ENCODE measurements at places on chromosomes 11 and 22. TPM values are rescaled to one million over a fixed set of nuclear protein-coding genes. Genes with fewer than 3 reads are reported as not detected.

DNA sequence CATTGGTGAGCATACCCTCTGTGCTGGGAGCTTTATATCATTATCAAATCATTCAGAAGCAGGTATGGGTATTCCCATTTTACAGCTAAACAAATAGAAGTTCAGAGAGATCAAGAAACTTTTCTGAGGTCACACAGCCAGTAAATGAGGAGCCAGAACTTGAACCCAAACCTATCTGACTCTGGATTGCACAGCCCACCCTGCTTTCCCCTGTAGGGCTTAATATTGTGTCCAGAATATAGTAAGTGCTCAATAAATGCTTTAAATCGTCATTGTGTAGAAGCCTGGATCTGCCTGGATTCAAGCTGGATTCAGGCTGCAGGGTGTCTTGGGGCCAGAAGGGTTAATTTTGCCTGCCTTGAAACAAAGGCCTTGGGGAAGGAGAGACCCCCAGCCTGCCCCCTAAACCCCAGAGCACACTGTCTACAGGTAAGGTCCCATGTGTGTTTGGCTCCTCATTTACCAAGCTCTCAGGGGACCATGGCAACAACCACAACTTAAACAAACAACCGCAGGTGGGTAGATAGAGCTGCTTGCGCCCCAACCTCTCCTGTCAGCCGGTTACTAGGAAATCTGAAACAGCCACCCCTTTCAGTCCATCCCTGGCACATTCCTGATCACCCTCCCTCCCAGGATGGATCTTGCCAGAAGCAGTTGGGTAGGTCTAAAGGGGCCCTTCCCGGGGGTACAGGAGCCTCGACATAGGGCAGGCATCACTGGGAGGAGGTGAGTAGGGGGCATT is 3.0 kb upstream of the SEC14L3 start:
- DNase-seq = no peak

DNA sequence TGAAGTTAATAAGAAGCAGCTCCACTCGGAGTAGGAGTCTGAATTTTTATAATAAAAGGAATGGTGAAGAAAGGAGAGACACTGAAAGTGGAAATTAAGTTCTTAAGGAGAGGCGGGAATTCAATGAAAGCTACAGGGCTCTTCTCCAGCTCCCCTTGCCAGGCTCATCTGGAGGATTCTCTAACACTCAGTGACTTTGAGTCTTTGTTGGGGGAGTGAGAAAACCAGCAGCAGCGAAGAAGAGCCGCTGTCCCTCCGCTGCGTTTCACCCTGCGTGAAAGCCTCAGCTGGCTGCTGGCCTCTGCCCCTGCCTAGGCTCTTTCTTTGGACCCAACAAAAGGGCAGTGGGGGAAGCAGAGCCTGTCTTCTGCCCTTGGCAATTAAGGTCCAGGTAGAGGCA is 113.0 kb downstream of the NTM start:
- DNase-seq = no peak

DNA sequence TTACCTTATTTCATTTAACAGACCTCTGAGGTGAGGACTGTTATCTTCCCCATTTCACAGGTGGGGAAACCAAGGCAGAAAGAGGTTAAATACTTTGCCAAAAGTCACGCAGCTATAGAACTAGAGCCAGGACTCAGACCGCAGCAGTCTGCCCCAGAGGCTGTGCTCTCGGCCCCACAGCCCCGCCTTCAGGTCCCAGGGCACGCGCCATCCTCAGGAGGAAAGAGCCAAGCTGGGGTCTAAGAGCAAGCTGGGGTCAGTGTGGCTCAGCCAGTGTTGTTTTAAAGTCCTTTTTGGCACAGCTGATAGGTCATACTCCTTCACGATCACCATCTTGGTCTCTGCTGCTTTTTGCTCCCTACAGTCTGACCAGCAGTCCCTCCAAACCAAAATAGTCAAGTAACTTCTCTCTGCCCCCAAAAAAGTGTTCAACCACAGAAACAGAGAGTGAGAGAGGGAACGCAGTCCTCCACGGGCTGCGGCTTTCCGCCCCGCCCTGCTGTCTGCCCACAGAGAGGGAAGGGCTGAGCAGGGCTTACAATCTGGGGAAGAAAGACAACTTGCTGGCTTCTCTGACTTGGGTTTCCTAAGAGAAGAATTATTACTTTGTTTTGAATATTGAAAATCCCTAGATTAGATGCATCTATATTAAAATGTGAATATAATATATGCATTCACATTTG is 137.2 kb upstream of the OPCML start:
- DNase-seq = no peak

- no peak for DNase-seq
These were observed 492.9 kb upstream of the KIRREL3 start for GRCh38 chr11:127493330-127494022.

- no peak for DNase-seq
These were observed 187.1 kb upstream of the DDI1 start for GRCh38 chr11:103849366-103849765.

- no peak for DNase-seq
These were observed 16.4 kb upstream of the SHANK2 start for GRCh38 chr11:71268706-71269321.

DNA sequence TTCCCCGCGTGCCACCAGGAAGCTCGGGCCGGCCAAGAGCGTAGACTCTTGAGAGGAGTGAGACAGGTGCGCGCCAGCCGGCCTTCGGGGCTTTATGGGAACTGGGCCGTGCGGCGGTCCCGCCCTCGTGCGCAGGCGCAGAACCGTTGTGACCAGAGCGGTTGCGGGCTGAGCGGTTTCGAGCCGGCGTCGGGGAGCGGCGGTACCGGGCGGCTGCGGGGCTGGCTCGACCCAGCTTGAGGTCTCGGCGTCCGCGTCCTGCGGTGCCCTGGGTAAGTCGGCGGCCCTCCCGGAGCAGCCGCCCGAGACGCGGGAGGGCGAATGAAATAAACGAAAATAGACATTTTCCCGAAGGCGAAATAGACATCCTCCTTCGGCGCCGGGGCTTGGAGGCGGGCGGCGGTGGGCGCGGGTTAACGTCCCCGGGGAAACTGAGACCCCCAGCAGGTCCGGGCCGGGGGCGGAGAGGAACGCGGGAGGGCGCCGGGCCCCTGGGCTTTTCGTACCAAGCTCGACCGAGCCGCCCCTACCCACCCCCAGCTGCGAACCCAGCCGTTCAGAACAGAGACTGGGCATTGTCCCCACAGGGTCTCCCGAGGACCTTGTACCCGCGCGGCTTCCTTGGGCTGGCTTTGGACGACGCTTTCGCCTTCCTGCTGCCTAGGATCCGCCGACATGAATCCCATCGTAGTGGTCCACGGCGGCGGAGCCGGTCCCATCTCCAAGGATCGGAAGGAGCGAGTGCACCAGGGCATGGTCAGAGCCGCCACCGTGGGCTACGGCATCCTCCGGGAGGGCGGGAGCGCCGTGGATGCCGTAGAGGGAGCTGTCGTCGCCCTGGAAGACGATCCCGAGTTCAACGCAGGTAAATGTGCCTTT is at the start of gene ASRGL1:
ASRGL1 (plus strand) TSS at position 146 of the 879 bp plus-strand sequence; CDS start at position 676, 530 bp downstream.
- peak; percentile 68 for DNase-seq

GRCh38 chr11:128151780-128152179 is 435.6 kb downstream of the ETS1 start:
- DNase-seq = no peak

GRCh38 chr11:72069787-72070251 is 10.5 kb downstream of the NUMA1 start:
- no peak for DNase-seq

- no peak for DNase-seq
These were observed 19.3 kb upstream of the NRIP3 start for GRCh38 chr11:9022961-9023680.

DNA sequence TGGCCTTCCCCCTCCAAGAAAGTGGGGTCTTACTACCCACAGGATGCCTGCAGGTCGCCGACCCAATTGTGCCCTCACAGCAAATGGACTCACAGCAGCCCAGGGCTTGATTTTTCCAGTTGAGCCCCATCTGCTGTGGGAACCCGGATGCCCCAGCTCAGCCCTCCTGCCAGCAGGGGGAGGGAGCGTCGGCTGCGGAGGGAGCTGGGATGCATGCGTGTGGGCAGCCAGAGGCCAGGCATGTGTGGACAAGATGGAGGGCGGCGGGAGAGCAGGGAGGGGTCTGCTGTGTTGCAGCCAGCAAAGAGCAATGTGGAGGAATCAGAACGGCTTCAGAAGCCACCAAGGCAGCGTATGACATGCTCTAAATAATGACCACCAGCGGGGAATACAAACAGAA is 41.0 kb upstream of the EIF3D start:
- no peak for DNase-seq

DNA sequence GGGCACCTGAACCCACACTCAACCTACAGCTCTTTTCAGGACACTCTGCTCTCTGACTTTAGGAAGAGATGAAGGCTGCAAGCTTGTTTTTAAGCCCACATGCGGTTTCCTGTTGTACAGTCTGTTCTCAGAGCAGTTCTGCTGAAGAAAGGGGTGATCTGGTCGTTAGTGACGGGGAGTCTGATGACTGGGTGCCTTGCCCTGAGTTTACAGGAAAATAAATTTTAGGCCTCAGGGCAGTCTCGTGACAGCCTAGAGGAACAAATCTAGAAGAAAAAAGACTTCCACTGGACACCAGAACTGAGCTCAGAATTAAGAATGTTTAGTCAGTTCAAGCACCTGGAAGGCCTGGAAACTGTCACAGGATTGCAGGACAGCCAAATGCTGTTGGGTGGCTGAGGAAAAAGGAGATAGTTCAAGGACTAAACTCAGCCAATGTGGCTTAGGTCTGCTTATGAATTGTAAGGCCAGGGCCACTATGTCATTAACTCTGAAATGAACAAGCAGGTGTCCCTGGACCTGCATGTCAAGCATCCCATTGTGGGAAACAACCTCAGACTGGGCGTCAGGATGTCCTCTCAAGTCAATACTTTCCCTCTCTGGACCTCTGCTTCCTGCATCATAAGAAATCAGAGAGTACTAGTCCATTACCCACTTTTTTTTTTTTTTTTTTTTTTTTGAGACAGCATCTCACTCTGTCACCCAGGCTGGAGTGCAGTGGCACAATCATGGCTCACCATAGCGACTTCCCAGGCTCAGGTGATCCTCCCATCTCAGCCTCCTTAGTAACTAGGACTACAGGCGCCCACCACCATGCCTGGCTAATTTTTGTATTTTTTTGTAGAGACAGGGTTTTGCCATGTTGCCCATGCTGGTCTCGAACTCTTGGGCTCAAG is 5.7 kb downstream of the PIK3IP1 start:
- DNase-seq = no peak

GRCh38 chr11:35389897-35390465 is 29.4 kb downstream of the SLC1A2 start:
- no peak for DNase-seq

DNA sequence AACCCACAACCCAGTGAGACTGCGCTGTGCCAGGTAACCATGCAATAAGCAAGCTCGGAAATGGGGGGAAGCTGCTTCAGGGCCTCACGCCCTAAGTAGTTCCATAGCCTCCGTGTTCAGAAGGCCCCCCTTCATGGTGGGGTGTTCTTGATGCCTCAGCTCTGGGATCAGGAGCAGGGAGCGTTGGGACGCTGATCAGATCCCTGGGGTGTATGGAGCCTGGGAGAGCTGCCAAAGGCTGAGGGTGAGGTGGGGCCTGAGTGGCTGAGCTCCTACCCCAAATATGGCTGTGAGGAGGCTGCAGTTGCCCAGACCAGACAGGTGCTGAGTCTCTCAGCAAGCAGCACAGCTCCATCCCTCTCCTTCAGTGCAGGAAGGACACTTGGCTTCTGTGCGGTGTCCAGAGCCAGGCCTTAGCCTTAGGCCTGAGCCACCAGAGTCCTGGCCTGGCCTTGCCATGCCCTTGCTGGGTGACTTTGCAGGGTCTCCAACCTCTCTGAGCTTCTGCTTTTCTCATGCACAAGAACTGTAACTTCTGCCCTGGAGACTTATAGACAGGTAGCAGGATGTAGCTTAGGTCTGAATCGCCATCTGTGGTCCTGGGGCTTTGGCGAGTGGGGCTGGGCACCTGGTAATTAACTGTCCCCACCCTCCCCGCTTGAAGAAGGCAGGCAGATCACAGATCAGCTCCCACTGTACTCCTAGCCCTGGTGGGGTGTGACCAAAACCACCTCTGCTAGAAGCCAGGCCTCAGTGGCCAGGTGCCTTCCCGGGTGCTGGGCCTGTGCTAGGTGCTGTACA is 5.3 kb downstream of the MMP11 start:
- no peak for DNase-seq

DNA sequence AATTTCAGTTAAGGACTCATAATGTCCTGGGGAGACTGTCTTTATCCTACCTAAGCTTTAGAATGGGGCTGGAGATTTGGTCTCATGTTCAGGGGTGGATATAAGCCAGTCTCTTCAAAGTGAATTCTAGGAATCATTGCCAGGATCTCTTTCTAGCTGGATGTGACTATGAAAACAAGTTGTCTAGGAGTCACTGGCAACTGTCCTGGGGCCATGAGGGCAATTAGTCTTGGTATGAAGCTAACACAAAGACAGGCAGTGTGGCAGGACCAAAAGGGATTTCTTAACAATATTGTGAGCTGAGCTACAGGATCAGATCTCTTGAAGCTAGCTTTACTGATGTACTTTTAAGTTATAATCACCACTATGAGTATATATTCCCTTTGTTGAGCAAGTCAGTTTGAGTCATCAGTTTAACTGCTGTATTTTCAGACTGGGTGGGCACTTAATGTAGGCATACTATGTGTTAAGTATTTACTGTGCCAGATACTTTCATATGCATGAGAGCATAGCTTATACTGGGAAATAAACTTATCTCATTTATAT is 390.0 kb upstream of the CCDC90B start:
- no peak for DNase-seq

DNA sequence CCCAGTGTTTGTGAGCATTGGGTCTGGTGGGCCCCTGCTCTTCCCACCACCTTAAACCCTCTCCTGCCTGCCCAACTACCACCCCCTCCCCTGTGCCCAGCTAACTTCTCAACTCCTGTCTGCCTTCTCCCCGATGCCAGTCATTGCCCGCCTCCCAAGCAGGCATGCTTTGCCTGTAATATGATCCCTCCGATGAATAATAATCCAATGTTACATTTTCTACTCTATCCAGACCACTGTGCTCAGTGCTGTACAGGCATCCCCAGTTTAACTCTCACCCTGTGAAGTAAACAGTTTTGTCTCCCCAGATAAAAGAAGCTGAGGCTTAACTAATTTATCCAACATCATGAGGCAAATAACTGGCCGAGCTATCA is 35.5 kb upstream of the OLFML1 start:
- no peak for DNase-seq

GRCh38 chr22:39318507-39319283 is 728 bp downstream of the RPL3 start:
- DNase-seq = peak; percentile 77

GRCh38 chr11:43747130-43747802 is 66.7 kb downstream of the HSD17B12 start:
- no peak for DNase-seq

The YPEL4 gene
- 5.6 TPM for polyA plus RNA-seq

The KRTAP5-10 gene
- polyA plus RNA-seq = 0.39 TPM

The AIFM3 gene
- polyA plus RNA-seq = 0.88 TPM

The CUL5 gene
- 47.8 TPM for polyA plus RNA-seq

The SLC22A6 gene
- polyA plus RNA-seq = 38.0 TPM

The OR2AG2 gene
- polyA plus RNA-seq = 0.04 TPM

The GAB4 gene
- not detected for polyA plus RNA-seq

The BRMS1 gene
- polyA plus RNA-seq = 37.8 TPM

The NXPE1 gene
- polyA plus RNA-seq = not detected

The PRR33 gene
- 0.27 TPM for polyA plus RNA-seq

The RAB38 gene
- 25.2 TPM for polyA plus RNA-seq

The NCR3LG1 gene
- 1.3 TPM for polyA plus RNA-seq

The C11orf91 gene
- not detected for polyA plus RNA-seq
